ENCODE measurements at places on chromosomes 7 and 10.

DNA sequence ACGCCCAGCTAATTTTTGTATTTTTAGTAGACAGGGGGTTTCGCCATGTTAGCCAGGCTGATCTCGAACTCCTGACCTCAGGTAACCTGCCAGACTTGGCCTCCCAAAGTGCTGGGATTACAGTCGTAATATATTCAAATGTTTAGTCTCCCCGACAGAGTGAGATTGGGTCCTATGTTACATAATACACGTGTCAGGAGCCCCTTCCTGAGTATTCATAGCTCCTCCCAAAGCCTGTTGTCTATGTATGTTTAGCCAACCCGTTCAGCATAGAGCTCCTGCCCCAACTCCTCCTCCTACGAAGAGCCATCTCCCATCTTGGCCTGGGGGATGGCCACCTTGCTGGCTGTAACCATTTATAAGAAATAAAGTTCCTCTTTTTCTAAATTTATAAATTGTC is 2.7 kb upstream of the PPP2R2D start:
- no peak for DNase-seq

DNA sequence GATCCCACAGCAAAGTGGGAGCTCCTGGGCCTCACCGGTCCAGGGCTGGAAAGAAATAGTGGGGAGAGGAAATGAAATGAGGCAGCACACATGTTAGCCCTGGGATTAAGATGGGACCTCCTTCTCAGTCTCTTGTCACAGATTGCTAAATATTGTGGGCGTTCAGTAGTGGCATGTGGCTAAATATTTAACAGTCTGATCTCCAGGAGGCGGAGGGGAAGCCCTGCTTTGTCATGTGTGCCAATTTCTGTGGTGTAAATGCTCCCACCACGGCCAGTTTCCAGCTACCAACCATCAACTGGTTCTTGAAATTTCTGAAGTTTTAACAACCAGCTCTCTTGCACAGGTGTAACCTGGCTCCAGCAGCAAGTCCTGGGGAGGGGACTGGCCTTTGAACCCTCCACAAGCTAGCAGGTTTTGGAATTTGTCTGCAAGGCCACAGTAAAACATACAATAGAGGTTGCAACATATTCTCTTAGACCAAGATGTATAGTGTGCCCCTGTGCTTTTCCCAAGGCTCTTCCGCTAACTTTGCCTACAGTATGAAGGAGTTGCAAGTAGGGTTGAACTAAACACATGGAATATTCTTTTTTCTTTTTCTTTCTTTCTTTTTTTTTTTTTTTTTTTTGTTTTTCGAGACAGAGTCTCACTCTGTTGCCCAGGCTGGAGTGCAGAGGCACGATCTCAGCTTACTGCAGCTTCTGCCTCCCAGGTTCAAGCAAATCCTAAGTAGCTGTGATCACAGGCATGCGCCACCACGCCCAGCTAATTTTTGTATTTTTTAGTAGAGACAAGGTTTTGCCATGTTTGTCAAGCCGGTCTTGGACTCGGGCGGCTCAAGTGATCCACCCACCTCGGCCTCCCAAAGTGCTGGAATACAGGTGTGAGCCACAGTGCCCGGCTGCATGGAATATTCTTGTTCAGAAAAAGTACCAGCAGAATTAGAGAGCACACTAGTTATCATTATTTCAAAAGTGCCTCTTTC is 103.1 kb upstream of the PCBD1 start:
- DNase-seq = no peak

DNA sequence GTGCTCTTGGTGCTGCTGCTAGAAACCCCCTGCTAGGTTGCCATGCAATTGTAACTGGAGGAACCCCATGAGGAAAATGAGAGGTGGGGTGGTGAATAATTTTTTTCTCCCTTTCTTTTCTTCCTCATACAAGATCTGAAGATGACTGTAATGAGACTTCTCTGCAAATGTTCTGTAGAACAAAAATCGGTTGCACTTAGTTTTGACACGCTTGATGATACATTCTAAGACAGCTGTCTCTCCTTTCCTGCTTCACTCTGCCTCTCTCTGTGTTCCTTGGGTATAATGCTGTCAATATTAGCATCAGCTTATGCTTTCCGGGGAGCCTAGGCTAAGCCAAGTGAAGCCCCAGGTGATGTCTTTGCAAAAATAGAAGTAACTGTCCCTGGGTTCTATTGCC is 721.5 kb downstream of the POM121L12 start:
- no peak for DNase-seq

- DNase-seq = no peak
Observed at GRCh38 chr7:117153016-117153545, 169.8 kb downstream of the WNT2 start.

DNA sequence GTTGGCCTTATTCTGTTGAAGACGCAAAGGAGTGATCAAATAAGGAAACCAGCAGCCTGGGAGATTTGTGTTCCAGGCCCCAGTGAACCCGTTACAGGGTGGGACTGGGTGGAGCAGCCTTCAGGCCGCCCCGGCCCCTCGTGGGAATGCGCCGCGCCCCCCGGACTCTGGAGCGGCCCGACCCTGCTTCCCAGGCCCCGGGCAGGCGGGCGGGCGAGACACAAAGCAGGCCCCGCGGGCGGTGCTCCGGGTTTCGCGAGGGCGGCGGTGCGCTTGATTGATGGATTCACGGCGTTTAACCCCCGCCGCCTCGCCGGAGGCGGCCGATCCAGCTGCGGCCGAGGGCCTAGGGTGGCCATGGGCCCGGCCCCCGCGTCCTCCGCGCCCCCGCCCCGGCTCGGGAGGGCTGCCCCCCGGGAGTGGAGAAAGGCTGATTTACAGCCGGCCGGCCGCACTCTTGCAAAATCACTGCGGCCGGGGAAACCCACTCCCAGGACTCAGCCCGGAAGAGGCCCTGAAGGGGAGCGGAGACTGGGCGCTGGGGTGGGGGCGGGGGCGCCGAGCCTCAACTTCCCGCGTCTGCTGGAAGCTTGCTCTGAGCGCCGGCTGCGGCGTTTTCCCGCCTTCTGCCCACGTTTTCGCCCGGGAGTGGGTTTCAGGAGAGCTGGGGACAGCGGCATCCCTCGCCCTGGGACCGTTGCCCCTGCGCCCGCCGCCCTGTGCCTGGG is 299.6 kb upstream of the NFE2L3 start:
- no peak for DNase-seq

GRCh38 chr10:60343254-60343653 is 46.4 kb downstream of the ANK3 start:
- DNase-seq = no peak

DNA sequence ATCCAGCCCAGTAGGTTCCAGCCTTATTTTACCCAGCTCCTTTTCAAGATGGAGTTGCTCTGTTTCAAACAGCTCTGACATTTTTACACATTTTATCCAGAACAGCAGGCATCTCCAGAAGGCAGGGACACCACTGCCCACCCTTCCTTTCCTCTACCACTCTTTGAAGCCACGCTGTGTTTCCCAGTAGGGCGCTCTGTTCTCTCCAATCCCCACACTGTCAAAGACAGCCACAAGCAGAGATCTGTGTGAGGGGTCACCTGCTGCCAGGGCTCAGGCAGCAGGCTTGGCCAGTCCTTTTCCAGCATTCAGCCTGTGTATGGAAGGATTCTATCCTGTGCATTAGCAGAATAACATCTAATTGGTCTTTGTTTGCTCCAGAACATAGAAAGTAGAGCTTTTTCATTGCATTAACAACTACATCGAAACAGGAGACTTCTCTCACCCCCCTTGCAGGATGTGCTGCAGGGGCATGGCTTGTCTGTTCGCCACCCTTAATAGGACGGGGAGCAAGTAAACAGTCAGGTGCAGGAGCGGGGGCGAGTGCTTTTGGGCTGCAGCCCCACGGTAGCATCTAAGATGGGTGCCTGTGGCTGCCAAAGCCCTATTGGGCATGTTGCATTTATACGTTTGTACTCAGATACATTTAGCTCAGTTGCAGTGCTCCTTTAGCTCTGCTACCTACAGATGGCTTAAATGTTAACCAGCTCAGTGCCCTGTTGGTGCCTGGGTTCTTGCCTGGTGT is 326.1 kb downstream of the GALNT17 start:
- no peak for DNase-seq

- no peak for DNase-seq
Observed at GRCh38 chr10:12332572-12333379, 16.6 kb upstream of the CAMK1D start.

GRCh38 chr7:65371468-65371867 is 2.2 kb upstream of the ZNF92 start:
- no peak for DNase-seq

GRCh38 chr7:97457054-97457453 is 274.8 kb upstream of the TAC1 start:
- no peak for DNase-seq

GRCh38 chr10:33071857-33072256 is 113.8 kb upstream of the ITGB1 start:
- DNase-seq = no peak

DNA sequence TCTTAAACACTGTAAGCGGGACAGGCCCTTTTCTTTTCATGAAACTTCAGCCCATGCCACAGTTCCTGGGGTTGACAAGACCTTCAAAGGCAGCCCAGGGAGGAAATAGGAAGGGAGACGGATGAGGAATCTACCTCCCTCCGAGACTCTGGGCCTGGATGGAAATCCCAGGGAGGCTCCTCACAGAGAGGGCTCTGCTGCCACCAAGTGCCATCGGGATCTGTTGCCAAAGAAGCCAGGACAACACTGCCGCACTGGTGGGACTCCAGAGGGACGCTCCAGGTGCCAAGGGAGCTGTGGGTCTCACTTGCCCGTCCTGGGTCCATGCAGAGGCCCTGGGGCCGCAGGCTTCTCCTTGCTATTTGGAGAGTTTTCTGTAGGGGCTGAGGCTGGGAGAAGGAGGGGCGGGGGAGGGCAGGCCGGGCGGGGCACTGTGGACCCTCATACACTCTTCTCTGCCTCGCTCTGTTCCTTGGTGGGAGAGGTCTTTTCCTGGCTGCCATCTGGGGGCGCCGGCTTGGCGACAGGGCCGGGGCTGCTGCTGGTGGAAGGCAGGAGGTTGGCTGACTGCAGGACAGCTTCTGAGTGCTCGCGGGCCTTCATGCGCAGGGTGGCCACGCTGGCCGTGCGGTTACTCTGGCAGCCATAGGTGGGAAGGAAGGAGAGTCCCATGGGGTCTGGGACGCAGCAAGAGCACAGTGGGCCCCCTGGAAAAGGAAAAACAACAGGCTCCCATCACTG is 30.0 kb downstream of the DRGX start:
- no peak for DNase-seq

All from HS-5 (cell line).